CD4-positive, alpha-beta memory T cell (primary cell): ENCODE measurements at places on chromosomes 6 and 20. TPM values are rescaled to one million over a fixed set of nuclear protein-coding genes. Genes with fewer than 3 reads are reported as not detected.
A peak's percentile ranks its signal among the peaks of the same experiment; 100 is the strongest.

GRCh38 chr6:130159956-130160355 is 62.8 kb downstream of the SAMD3 start:
- no peaks in the 10 kb centered on the region for H3K4me1 ChIP-seq
- no peak for DNase-seq
- no peak overlapping the region for H3K27ac ChIP-seq
- H3K4me3 ChIP-seq, result no peak overlapping the region
- peaks cover 1% of the 10 kb centered on the region for H3K36me3 ChIP-seq

GRCh38 chr6:46287681-46288080 is 116.9 kb upstream of the ENPP5 start:
- no peaks in the 10 kb centered on the region for H3K27me3 ChIP-seq
- DNase-seq, result no peak
- no peak overlapping the region for H3K4me3 ChIP-seq
- no peaks in the 10 kb centered on the region for H3K4me1 ChIP-seq

Gene PTPRT
- not detected for total RNA-seq

DNA sequence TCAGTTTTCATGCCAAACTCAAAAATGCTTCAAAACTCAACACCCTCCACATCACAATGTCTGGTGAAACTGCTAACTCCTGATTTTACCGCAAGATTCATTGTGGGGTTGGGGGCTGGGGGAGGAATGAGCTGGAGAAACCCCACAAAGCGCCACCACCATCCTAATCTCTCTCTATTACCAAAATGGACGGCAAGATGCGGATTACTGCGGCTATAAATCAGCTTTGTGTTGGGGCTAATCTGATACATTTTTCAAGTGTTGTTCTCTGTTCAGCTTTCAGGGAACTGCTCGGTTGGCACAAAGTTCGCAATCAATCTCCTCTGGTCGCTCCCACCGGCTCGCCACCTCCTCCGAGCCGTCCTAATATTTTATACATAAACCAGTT is 83.7 kb downstream of the TMEM242 start:
- no peak overlapping the region for H3K27ac ChIP-seq
- peaks cover 23% of the 10 kb centered on the region for H3K4me1 ChIP-seq
- peaks cover 4% of the 10 kb centered on the region for H3K27me3 ChIP-seq
- no peak for DNase-seq
- H3K36me3 ChIP-seq, result no peaks in the 10 kb centered on the region

DNA sequence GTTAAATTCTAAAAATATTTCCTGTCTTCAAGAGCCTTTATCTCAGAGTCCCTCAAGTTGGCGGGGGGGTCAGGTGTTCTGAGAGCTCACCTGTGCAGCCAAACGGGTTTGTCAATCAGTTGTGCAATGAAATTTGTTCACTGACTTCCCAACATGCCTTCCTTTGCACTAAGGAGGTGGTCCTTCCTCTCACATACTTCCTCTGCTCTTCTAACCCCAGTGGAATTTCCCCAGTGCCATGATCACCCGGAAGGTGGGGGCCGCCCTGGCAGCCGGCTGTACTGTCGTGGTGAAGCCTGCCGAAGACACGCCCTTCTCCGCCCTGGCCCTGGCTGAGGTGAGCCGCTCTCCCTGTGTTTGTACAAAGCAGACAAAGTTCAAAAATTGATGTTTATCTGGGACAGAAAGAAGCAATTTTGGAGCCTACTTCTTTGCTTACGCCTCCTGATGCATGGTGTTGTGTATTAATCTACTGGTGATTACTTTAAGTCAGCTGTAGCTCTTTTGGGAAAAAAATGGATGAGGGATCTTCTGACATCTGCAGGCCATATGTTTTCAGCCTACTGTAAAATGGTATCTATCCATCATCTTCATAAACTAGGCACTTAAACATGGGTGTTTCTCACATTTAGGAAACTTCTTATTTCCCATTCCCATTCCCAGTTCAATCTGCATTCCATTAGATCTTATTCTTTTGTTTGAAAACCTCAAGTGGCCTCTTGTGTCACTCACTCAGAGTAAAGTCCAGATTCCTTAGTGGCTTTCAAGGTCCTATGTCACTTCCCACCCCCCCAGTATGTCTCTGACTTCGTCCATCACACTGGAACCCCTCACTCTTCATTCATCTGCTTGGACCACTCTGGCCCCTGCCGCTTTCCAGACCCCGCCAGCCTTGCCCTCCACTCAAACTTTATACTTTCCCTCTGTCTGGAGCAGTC is 10.1 kb downstream of the ALDH5A1 start:
- H3K27ac ChIP-seq, result no peak overlapping the region
- no peak overlapping the region for H3K4me3 ChIP-seq
- no peaks in the 10 kb centered on the region for H3K36me3 ChIP-seq
- H3K27me3 ChIP-seq, result no peaks in the 10 kb centered on the region

GRCh38 chr6:93713974-93714373 is 294.6 kb upstream of the EPHA7 start:
- H3K4me3 ChIP-seq, result no peak overlapping the region
- H3K27ac ChIP-seq, result no peak overlapping the region
- no peak for DNase-seq
- H3K4me1 ChIP-seq, result no peaks in the 10 kb centered on the region

- H3K27me3 ChIP-seq, result no peaks in the 10 kb centered on the region
- H3K4me1 ChIP-seq, result no peaks in the 10 kb centered on the region
- no peak for DNase-seq
- H3K27ac ChIP-seq, result no peak overlapping the region
- no peaks in the 10 kb centered on the region for H3K36me3 ChIP-seq
Observed at GRCh38 chr6:168385037-168385759, 55.8 kb upstream of the SMOC2 start.

Gene HCRTR2
- not detected for total RNA-seq

DNA sequence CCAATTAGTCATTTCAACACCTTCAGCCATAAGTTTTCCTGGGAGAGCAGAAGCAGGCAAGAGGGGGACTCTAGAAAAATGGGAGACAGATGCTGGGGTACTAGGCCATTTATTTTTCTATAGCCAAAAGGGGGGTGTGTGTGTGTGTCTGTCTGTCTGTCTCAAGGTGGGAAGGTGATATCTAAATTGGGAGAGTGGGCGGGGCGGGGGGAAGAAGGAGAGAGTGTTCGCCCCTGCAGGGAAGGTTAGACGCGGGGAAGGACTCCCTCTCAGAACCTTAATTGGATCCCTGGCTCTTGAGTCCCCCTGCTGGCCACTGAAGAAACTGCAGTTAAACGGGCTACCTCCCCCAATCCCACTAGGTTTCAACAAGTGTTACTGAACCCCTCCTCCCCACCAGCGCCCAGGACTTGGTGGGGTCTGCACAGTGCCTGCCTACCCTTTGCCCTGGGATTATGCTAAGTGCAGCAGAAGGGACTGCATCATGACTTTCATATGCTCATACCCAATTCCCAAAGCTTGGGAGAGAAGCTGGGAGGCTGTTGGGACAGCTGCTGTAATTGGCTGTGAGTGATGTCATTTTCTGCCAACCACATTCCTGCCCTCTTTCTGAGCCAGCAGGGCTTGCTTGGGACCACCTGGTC is 45.8 kb downstream of the FOXP4 start:
- no peak overlapping the region for H3K27ac ChIP-seq
- peaks cover 4% of the 10 kb centered on the region for H3K36me3 ChIP-seq
- H3K4me3 ChIP-seq, result no peak overlapping the region
- peak; percentile 67 for DNase-seq
- H3K4me1 ChIP-seq, result no peaks in the 10 kb centered on the region
